ENCODE measurements at places on chromosomes 4 and X. TPM values are rescaled to one million over a fixed set of nuclear protein-coding genes. Genes with fewer than 3 reads are reported as not detected.
A peak's percentile ranks its signal among the peaks of the same experiment; 100 is the strongest.

DNA sequence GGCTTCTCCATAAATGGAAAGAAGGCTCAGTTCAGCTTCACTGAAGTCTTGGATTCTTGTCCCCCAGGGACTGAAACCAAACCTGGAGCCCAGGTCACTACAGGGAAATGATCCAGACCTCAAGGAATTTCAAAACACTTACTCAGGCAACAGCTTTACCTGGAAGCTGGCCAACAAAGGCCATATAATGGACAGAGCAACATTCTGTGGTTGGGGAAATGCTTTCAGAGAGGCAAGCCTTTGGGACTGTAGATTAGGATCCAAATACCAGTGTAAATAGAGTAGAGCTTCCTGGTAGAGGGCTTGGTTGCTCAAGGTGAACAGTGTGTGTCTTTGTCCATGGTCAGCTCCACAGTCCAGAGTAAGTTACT lies 57.0 kb upstream of the PROM1 start:
- DNase-seq = peak; percentile 89

DNA sequence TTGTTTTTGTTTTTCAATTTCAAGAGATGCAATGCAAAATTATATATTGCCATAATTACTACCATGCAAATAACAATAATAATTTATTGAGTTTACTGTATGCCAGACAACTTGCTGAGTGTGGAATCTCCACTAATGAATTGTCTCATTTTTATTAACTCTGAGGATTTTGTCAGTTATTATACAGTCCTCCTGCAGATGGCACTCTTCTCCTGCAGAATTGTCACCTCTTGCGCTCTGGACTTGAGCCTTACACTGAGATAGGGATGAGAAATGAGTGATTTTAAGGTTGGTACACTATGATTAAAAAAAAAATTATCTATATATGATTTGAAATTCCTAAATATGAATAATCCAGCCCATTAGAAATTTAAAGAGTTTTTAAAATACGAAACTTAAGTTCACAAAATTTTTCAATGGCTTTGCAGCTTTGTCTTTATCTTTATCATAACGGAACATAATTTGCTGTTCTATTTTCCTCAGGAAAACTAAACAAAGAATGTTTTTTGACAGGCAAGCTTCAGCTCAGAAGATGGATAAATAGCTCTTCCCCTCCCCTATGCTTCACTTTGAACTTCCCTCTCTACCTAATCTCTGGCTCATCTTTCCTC lies 12.7 kb upstream of the PAQR3 start:
- no peak for DNase-seq

GRCh38 chr4:169945636-169946035 lies 80.6 kb downstream of the MFAP3L start:
- DNase-seq = no peak

GRCh38 chrX:15834827-15835595 lies 19.6 kb downstream of the AP1S2 start:
- DNase-seq = no peak

DNA sequence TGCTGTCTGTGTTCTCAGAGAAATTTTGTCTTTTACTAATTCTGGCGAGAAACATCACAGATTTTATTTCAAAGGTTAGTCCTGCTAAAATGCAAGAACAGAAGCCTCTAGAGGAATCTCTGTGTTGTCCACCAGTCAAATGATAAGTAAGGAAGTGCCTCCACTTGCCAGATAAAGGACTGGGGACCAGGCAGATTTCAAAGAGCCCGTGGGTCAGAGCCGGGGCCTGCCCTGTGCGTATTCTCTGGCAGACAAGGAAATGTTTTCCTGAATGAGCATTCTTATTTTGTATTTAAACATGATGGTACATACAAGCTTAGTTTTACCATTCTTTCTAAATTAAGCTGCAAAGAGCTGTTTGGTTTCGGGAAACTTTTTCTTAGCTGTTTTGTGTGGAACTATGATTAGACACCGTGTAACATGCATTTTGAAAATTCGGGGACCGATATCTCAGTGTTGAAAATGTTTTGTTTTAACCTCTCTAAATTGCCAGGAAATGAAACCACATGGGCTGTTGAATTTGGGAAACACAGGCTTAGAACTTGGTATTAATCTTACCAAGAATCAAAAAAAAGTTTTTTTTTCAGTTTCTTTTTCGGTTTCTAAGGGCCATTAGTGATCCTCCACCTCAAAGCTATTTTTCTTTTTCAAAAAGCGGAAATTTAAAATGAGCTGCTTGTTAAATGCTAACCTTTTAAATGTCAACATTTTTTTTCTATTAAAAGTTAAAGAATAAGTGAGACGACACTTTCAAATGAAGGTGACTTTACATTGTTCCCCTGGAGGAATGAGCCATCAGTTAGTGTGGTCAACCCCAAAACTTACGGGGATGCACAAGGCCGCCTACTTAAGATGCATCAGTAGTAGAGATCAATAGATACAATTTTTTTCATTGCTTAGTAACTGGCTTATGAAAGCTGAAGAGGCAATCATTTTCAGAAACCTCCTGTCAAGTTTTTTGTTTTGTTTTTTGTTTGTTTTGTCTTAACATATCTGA lies 89.6 kb upstream of the MTM1 start:
- no peak for DNase-seq

GRCh38 chr4:169208090-169208455 lies 62.7 kb downstream of the SH3RF1 start:
- DNase-seq = no peak

DNA sequence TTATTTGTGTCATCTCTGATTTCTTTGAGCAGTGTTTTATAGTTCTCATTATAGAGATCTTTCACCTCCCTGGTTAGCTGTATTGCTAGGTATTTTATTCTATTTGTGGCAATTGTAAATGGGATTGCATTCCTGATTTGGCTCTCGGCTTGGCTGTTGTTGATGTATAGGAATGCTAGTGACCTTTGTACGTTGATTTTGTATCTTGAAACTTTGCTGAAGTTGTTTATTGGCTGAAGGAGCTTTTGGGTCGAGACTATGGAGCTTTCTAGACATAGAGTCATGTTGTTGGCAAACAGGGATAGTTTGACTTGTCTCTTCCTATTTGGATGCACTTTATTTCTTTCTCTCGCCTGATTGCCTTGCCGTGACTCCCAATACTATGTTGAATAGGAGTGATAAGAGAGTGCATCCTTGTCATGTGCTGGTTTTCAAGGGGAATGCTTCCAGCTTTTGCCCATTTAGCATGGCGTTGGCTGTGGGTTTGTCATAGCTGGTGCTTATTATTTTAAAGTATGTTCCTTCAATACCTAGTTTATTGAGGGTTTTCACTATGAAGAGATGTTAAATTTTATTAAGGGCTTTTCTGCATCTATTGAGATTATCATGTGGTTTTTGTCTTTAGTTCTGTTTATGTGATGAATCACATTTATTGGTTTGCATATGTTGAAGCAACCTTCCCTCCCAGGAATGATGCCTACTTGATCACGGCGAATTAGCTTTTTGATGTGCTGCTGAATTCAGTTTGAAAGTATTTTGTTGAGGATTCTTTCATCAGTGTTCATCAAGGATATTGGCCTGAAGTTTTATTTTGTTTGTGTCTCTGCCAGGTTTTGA lies 72.7 kb upstream of the BOD1L1 start:
- DNase-seq = no peak

GRCh38 chr4:173181848-173182247 lies 13.2 kb downstream of the GALNT7 start:
- no peak for DNase-seq

GRCh38 chr4:180333162-180333561 lies 1910.0 kb upstream of the TENM3 start:
- no peak for DNase-seq

GRCh38 chr4:155761916-155762315 lies 3.1 kb downstream of the GUCY1B1 start:
- no peak for DNase-seq

DNA sequence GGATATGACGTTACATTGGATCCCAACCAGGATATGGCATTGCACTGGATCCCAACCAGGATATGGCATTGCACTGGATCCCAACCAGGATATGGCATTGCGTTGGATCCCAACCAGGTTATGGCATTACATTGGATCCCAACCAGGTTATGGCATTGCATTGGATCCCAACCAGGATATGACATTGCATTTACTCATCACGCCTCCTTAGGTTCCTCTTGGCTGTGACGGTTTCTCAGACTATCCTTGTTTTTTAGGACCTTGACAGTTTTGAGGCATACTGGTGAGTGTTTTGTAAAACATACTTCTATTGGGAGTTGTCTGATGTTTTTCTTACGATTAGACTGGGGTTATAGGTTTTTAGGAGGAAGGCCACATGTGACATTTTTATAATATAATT lies 5.4 kb upstream of the ACSL1 start:
- DNase-seq = no peak

SORBS2 gene
- 28.0 TPM for total RNA-seq

SPINK2 gene
- not detected for total RNA-seq

HSFX1 gene
- 0.74 TPM for total RNA-seq

DRP2 gene
- total RNA-seq = 0.37 TPM

BOD1L1 gene
- total RNA-seq = 20.7 TPM

NXF2 gene
- not detected for total RNA-seq

FGF2 gene
- 0.94 TPM for total RNA-seq

ZIC3 gene
- total RNA-seq = not detected

EREG gene
- 2.4 TPM for total RNA-seq

TEX11 gene
- 1.0 TPM for total RNA-seq

FREM3 gene
- 0.05 TPM for total RNA-seq
